ENCODE measurements at places on chromosomes 2 and 18.

- DNase-seq = peak; percentile 43
Observed at GRCh38 chr2:20596973-20597859, 53.7 kb downstream of the HS1BP3 start.

DNA sequence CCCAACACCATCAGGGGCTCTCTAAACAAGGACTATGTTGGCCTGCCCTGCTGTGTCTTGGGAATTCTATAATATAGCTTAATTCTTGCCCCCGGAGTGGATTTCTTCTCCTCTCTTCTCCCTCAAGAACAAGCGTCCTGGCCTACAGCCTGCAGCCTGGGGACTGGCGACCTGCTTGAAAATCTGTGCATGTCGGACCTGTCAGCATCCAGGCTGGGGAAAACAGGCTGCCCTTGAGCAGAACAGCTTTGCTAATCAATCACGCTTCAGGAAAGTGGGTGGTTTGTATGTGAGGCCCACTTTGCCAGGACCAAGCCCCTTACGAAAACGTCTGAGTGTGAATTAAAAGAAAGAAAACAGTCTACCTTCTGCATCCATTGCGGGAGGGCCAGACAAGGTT, 116.7 kb downstream of the BCL2 start:
- DNase-seq = no peak

DNA sequence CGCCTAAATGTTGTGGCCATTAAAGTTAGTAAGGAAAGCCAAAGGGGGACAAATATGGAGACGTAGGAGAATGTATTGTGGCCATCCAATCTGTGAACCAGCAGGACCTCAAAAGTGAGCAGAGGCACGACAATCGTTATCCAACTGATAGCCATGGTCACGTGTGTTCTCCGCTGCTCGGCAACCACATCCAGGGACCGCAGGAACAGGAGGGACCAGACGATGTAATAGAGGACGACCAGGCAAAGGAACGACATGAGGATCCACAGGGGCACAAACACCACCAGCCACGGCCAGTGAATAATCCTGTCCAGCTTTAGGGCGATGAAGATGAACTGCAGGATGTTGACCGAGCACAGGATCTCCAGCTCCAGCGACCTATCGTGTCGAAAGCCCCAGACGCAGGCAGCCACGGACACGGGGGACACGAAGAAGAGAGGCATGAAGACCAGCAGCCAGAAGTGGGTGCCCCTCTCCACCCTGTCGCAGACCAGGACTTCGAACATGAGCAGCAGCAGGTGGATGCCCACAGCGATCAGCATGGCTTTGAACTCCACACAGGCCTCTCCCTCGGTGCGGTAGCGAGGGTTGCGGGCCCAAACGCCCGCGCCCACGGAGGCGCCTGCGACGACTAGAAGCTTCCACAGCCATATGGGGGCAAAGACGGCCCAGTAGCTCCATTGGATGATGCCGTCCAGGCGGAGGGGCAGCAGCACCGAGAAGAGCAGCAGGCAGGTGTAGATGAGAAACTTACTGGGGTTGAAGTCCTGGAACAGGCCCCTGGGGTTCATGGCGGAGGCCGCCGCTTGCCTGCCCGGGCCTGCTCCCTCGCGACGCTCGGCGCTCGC, 790 bp downstream of the TMEM185B start:
- DNase-seq = peak; percentile 38

DNA sequence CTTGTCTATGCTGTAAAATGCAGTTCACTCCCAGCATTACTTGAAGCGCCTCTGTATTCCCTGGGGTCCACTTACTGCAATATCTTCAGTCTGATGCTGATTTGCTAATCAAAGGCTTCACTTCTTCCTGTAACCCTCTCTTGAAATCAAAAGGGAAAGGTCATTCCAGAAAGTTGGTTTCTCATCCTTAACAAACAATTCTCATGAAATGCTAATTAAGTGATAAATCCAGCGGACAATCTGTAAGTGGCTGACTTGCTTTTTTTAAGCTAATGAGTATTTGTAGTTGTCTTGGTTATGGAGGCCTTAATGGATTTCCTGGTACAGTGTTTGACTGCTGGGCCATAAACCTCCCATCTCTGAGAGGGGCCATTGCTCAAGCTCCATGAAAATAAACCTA, 499.6 kb upstream of the HS6ST1 start:
- no peak for DNase-seq

DNA sequence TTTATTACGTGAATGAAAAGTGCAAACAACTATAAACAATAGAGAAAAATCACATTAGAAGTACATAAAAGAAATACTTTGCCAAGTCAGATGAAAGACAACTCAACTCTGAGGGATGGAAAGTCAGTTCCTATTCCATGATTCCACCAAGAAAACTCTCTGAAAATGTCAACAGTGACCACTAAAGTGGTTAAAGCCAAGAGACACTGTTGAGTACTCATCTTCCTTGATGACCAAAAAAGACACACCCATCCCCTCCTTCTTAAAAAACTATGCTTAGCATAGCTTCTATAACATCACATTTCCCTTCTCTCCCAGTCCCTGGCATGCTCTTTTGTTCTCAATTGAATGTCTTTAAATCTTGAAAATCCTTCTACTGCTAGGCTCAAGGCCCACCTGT, 160.0 kb downstream of the TCF4 start:
- no peak for DNase-seq

GRCh38 chr2:26492749-26493515, 15.0 kb upstream of the OTOF start:
- DNase-seq = no peak

GRCh38 chr2:183207110-183207509, 82.9 kb downstream of the NUP35 start:
- peak; percentile 69 for DNase-seq

GRCh38 chr2:172560721-172561120, 4.8 kb downstream of the PDK1 start:
- DNase-seq = no peak

- DNase-seq = no peak
Observed at GRCh38 chr2:114495046-114495445, 52.6 kb downstream of the DPP10 start.

- DNase-seq = no peak
Observed at GRCh38 chr18:60541661-60542060, 169.1 kb upstream of the MC4R start.
